Subcutaneous preadipocyte (primary cell): ENCODE measurements at places on chromosomes 2 and 18. TPM values are rescaled to one million over a fixed set of nuclear protein-coding genes. Genes with fewer than 3 reads are reported as not detected.

The FBXO15 gene
- total RNA-seq: 0.37 and 0.78 TPM in 2 replicates

The HADHA gene
- 153 and 155 TPM in 2 replicates for total RNA-seq

The ALKAL2 gene
- total RNA-seq: not detected in 2 replicates

The FAM110C gene
- total RNA-seq: not detected in 2 replicates

The CRYBA2 gene
- not detected in 2 replicates for total RNA-seq

The UNC50 gene
- 23.9 and 25.7 TPM in 2 replicates for total RNA-seq

The CFAP221 gene
- under 0.01 TPM in 1 of 2 replicates, not detected in the other for total RNA-seq
